ENCODE measurements at places on chromosomes 5 and 9.

DNA sequence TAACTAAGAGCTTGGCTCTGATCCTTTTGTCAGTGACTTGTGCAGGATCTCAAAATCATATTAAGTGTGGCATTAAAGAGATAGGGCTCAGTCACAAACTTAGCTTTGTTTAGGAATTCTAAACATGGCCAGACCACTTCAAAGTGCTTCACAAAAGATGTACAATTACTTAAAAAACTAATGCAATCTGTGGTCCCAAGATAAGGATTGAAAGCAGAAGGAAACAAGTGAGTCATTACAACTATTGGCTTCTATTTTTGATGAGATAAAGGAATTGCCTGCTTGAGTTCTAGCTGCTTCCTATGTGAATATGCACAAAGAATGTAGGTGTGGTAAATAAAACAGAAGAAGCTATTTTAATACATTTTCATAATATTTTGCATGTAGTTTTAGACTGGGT lies 44.9 kb upstream of the SLC12A2 start:
- DNase-seq: no peak

- DNase-seq: no peak
Measured at GRCh38 chr5:13217636-13218035, 726.9 kb downstream of the DNAH5 start.

GRCh38 chr5:178284093-178284675 lies 51.6 kb upstream of the PHYKPL start:
- no peak for DNase-seq

DNA sequence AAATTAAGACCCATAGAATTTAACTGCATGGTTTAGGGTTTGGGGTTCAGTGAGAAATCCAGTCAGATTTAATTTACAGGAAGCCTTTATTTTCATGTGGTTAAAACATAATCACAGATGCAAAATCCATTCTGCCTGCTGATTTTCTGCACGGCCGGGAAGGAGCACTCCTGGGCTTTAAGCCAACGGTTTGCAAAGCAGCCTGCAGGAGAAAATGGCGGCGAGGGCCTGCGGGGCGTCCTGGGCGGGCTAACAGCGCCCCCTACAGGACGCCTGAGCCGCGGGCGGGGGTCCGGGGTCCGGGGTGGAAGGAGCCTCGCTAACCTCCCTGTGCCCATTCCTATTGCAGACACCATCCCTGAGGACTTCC lies 47.6 kb downstream of the THBS4 start:
- peak; percentile 73 for DNase-seq

- no peak for DNase-seq
Measured at GRCh38 chr9:89080193-89080592, 88.9 kb downstream of the S1PR3 start.

GRCh38 chr9:90114641-90115425 lies 510.0 kb downstream of the GADD45G start:
- no peak for DNase-seq

DNA sequence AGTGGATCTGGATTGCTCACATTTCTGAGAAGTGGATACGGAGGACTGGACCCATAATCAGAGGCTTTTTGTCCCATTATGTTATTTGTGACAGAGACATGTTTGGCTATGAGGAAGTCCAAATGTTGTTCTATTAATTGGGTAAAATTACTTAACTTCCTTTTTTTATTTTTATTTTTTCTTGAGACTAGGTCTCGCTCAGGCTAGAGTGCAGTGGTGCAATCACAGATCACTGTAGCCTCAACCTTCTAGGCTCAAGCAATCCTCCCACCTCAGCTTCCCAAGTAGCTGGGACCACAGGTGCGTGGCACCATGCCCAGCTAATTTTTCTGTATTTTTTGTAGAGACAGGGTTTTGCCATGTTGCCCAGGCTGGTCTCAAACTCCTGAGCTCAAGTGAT lies 11.9 kb upstream of the PGGT1B start:
- no peak for DNase-seq

GRCh38 chr9:32378496-32378895 lies 5.9 kb upstream of the ACO1 start:
- peak; percentile 86 for DNase-seq

DNA sequence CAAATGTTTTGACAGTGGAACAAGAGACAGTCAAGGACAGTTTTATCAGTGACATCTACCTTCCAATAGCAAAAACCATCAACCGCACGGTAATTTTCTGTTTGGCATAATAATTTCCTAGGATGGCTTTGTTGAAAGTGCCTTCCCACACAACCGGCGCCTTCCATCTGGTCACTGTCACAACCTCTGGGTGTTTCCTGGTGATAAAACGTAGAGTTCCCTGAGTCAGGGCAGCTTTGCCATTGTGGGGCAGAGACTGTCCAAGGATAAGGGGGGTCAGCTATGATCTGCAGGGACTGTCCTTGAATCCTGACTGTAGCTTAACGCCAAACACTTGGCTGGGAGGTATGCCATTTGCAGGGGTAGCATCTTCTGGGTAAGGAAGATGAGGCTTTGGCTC lies 47.6 kb downstream of the GGTA1 start:
- DNase-seq: no peak

DNA sequence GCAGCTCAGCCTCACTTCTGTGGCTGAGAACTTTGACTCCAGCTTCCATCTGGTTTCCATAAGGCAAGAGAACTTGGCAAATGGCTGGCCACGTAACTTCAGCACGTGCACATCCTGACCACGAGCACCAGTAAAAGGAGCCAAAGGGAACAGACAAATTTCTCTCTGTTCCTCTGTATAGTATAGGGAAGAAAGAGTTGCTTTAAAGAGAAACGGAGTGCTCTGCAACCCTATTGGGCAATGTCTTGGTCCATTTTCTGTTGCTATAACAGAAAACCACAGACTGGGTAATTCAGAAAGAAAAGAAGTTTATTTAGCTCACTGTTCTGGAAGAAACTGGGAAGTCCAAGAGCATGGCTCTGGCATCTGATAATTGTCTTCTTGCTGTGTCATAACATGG lies 558.7 kb downstream of the ACTL7B start:
- DNase-seq: no peak

- no peak for DNase-seq
Measured at GRCh38 chr5:179264053-179264782, 81.0 kb downstream of the ADAMTS2 start.

DNA sequence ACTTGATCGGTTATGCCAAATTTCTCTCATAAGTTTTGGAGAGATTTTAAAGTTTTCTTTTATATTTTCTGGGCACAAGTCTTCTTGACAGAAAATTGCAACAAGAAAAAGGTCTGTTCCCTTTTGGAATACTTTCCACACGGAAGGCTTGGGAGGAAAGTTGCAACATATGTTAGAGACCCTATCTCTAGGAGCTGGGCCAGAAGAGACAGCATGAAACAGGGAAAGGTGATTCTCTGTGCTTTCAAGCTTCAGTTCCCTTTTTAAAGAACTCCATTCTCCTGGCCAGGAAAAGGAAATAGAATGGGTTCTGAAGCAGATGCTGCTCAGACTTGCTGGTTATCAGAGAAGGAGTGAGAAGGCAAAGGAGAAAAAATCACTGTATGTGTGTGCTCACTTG lies 368.3 kb downstream of the SPATA31D1 start:
- DNase-seq: no peak

DNA sequence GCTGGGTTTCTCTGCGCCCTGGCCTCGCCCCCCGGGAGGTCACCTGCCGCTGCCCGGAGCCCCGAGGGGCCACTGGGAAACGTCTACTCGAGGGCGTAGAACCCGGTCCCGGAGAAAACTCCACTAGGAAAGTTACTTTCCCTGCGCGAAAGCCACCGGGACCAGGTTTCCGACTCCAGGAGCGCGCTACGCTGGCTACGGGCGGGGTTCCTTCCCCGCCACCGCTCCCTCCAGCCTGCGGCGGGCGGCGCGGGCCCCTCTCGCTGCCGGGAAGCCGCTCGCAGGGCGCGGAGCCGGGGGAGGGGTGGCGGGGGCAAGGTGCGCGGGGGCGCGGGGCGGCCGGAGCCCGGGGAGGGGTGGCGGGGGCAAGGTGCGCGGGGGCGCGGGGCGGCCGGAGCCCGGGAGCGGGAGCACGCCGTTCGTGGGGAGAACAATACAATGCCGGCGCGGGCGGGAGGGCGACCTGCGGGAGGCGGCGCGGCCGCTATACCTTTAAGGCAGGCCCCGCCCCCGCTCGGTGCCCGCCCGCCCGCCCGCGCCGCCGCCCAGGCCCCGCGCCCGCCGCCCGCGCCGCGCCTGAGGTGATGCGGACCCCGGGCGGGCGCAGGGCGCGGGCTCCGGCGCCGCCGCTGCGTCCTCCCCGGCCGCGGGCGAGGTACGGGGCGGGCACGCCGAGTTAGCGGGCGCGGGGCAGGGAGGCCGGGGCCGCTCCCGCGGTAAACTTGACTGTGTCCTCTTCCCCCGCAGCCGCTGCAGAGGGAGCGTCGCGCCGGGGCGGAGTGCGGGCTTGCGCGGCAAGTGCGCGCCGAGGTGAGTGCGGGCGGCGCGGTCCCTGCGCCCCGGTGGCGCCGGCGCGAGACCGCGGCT lies 278.1 kb downstream of the AOPEP start:
- DNase-seq: peak; percentile 63

- DNase-seq: peak; percentile 13
Measured at GRCh38 chr5:61675015-61675692, 343.1 kb downstream of the ZSWIM6 start.

- no peak for DNase-seq
Measured at GRCh38 chr5:132480042-132480441, 10.5 kb downstream of the IRF1 start.

- DNase-seq: no peak
Measured at GRCh38 chr5:151097820-151098767, 17.3 kb upstream of the TNIP1 start.

- DNase-seq: no peak
Measured at GRCh38 chr5:102767862-102768261, 12.8 kb downstream of the PAM start.

- DNase-seq: no peak
Measured at GRCh38 chr9:75996726-75997125, 106.3 kb downstream of the PCSK5 start.

DNA sequence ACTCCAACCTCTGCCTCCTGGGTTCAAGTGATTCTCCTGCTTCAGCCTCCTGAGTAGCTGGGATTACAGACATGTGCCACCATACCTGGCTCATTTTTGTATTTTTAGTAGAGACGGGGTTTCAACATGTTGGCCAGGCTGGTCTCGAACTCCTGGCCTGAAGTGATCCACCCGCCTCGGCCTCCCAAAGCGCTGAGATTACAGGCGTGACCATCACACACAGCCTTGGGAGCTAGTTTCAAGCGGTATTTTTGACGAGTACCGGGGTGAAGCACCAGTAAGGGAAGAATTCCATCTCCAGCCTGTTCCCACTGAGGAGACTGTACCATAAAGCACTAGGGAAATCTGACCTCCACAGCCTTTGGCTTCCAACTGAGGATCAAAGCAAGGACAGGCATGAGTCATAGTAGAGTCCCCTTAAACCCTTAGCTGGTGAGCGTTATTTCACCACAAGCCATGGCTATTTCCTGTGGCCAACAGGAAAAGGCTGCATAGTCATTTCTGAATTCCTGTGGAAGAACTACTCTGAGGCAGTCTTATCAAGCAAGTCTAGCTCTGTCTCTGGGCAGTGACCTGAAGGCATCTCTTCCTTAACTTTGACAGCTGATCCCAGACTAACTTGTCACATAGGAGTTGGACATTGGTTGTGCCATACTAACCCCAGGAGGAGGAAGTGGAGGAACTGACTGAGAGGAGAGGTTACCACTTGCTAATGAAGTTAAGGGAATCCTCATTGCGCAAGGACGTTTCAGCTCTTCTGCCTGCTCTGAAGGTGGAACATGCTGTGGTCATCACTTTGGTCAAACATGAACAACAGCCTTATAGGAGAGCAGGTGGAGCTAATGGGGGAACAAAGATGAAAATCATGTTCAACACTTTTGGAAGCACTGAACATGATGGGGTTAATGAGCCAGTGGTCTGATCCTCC lies 85.8 kb upstream of the DMRT1 start:
- DNase-seq: no peak

- DNase-seq: no peak
Measured at GRCh38 chr5:6681682-6682081, 31.6 kb upstream of the TENT4A start.

- DNase-seq: peak; percentile 27
Measured at GRCh38 chr5:159133041-159133741, 33.5 kb upstream of the EBF1 start.

GRCh38 chr5:32317041-32317440 lies 4.3 kb upstream of the MTMR12 start:
- no peak for DNase-seq

DNA sequence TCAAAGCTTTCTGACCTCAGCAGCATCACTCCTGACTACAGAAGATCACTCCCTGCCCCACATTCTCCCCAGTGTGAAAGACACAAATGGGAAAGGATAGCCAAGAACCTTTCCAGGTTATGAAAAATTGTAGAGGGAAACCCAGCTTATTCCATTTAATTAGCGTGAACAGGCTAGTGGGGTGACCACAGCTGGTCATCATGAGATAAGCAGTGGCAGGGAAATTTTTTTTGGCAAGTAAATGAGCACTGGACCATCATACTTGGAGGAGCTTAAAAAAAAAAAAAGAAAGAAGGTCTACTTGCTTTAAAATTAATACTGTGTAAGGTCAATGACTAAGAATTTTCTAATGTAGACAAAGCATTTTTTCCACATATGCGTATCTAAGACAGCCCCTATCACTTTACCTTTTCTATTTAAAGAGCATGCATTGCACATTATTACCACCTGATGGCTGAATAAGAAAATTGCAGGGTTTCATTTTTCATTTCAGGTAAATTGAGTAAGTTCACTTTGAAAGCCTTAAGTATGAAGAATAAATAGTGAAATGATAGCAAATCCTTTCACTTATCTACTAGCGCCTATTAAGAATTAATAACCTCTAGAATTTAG lies 123.6 kb downstream of the ELAVL2 start:
- no peak for DNase-seq

- DNase-seq: no peak
Measured at GRCh38 chr9:2174306-2174705, 159.2 kb downstream of the SMARCA2 start.

GRCh38 chr5:16666130-16666882 lies 49.5 kb upstream of the RETREG1 start:
- DNase-seq: no peak

DNA sequence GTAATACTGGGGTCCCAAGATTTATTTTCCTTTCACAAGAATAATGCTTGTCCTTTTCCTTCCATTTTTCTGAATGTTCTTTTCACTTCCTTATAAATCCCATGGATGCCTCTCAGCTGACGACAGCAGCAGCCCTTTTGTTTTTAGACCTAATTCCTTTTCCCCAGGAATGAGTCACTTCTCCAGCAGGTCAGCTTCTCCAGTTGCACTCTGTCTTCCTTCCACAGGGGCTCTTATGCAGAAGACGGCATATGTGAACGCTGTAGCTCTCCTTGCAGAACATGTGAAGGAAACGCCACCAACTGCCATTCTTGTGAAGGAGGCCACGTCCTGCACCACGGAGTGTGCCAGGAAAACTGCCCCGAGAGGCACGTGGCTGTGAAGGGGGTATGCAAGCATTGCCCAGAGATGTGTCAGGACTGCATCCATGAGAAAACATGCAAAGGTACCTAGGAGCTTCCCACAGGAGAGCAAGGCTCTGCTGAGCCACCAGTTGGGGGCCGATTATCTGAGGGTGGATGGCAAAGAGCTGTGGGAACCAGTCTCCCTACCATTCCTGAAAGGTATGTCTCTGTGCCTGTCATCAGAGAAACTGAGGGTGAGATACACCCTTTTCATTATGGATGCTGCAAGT lies 72.9 kb downstream of the RFK start:
- no peak for DNase-seq

Data from NCI-H345 (cell line).